ENCODE measurements at places on chromosomes 7 and 10.

DNA sequence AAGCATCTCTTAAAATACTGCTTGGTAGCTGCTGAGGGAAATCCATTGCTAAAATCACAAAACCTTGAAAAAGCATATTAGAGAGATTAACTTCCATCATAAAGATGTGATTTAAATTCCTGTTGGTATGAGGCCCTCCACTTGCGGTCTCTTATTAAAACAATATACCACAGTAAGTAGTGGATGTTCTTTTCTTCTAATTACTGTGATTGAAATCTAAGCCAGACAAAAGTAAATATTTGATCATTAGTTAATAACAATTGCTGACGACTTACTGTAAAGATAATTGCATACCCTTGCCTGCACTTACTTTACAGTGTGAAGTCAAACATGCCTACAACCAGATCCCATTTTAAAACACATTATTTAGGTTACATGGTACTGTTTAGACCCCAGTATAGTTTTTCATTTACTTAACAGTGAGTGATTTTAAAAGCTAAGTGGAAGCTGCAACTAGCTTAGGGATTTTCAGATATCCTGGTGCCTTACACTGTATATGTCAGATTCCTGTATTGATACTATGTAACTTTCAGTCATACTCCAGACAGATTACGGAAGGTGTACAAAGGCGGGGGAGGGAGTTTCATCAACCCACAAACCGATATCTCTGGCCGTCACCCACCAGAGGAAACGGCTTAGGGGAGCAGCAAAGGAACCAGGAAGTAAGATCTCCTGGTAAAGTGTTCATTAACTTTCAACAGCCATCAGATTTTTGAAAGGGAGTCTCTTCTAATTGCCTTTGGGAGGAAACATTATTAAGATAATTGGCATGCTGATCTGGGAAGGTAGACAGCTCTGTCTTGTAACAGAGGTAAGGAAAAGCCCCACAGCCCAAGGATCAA lies 986 bp downstream of the NRP1 start:
- no peak overlapping the region for H3K27ac ChIP-seq
- H3K36me3 ChIP-seq, result no peaks in the 10 kb centered on the region
- peak overlapping the region; percentile 67 for H3K4me3 ChIP-seq
- H3K4me1 ChIP-seq, result peaks cover 33% of the 10 kb centered on the region
- peaks cover 13% of the 10 kb centered on the region for H3K27me3 ChIP-seq

- H3K4me3 ChIP-seq, result no peak overlapping the region
- H3K27ac ChIP-seq, result no peak overlapping the region
- H3K4me1 ChIP-seq, result peaks cover 3% of the 10 kb centered on the region
- no peaks in the 10 kb centered on the region for H3K27me3 ChIP-seq
- DNase-seq, result no peak
- no peaks in the 10 kb centered on the region for H3K36me3 ChIP-seq
Measured at GRCh38 chr7:37833818-37834146, 14.6 kb upstream of the NME8 start.

- no peak overlapping the region for H3K4me3 ChIP-seq
- no peaks in the 10 kb centered on the region for H3K27me3 ChIP-seq
- DNase-seq, result no peak
Measured at GRCh38 chr10:63013755-63014154, 119.4 kb upstream of the NRBF2 start.

DNA sequence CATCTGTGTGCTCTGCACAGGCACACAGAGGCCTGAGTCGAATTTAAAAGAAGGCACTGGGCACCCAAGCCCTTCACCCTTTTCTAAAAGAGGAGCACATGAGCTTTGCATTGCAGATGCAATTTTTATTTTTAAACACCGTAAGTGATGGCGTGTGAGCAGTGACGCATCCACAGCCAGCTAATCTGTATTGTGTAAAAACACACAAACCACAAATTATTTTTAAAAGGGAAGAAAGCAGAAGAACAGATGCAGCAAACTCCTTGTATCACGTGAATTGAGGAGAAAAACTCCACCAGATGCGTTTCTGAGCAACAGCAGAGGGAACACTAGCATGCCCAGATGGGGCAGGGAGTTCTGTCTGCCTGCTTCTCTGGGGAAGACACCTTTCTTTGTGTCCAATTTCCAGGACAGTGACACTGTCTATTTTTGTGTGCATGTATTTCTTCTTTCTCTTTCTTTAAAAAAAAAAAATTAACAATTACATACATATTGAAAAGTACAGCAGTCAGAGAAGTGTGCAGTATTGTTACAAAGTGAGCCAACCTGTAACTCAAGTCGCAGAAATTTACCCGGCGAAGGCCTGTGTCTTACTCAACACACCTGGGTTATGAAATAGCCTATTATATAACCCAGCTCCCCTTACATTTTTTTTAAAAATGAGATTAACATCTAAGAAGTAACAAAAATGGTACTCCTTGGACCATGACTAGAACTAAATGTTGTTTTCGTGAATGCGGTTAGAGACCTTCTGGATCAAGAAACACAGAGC lies 39.2 kb downstream of the EEPD1 start:
- DNase-seq, result no peak
- no peaks in the 10 kb centered on the region for H3K27me3 ChIP-seq
- no peak overlapping the region for H3K27ac ChIP-seq
- no peaks in the 10 kb centered on the region for H3K4me1 ChIP-seq
- H3K36me3 ChIP-seq, result no peaks in the 10 kb centered on the region

DNA sequence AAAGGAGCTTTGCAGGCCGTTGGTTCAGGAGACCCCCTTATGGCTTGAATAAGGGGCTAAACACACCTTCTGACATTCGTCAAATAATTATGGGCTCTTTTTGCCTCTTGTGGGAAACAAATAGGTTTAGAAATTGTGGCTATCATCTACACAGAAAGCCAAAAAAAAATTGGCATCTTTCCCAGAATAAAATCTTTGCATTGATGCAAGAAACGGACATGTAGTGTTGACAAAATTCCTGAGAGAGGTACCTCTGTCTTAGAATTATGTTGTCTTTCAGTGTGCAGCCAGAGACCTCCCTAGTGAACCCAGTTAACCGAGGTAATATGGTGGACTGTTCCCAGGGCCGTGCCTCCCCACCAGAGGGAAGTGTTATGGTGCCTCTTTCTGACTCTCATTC lies 283.9 kb downstream of the SDHAF3 start:
- H3K27ac ChIP-seq, result no peak overlapping the region
- H3K4me3 ChIP-seq, result no peak overlapping the region
- no peaks in the 10 kb centered on the region for H3K4me1 ChIP-seq
- H3K36me3 ChIP-seq, result no peaks in the 10 kb centered on the region
- H3K27me3 ChIP-seq, result peaks cover 48% of the 10 kb centered on the region

GRCh38 chr10:51667678-51668335 lies 31.6 kb downstream of the CSTF2T start:
- no peak overlapping the region for H3K4me3 ChIP-seq
- no peak for DNase-seq
- H3K36me3 ChIP-seq, result no peaks in the 10 kb centered on the region
- H3K27me3 ChIP-seq, result 0 out of 2 replicates have a peak, but pooled peaks cover 4% of the 10 kb centered on the region
- no peaks in the 10 kb centered on the region for H3K4me1 ChIP-seq

DNA sequence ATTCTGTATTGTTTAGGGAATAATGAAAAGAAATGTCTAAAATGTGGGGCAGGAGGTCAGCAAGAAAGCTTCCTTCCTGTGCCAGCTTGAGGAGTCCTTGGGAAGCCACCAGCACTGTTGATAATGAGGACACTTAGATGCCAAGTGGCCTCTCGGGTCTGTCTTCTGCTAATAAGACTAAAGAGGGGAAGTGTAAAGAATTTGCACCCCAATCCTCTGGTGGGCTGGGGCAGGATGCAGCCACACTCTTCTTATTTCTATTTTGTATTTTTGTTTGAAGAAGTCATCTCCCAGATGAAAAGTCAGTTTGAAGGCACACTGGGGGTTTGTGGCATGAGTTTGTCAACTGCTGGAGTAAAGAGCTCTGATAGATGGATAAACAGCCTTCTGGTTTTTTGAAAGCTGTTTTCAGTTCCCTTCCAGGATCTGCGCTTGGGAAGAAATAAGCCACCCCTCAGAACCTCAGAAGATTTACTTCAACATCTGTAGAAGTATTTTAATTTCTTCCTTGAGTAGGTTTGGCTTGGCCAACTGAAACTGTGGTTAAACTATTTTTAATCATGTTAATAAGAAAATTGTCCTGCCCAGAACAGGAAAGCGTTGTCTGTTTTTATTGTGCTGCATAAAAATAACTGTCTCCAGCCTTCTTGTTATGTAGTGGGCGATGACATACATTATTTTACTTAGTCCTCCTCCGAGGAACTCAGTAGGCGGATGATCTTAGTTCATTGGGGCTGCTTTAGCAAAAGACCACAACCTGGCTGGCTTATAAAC lies 128.8 kb upstream of the GPR26 start:
- H3K27ac ChIP-seq, result no peak overlapping the region
- no peak overlapping the region for H3K4me3 ChIP-seq
- peaks cover 5% of the 10 kb centered on the region for H3K4me1 ChIP-seq

DNA sequence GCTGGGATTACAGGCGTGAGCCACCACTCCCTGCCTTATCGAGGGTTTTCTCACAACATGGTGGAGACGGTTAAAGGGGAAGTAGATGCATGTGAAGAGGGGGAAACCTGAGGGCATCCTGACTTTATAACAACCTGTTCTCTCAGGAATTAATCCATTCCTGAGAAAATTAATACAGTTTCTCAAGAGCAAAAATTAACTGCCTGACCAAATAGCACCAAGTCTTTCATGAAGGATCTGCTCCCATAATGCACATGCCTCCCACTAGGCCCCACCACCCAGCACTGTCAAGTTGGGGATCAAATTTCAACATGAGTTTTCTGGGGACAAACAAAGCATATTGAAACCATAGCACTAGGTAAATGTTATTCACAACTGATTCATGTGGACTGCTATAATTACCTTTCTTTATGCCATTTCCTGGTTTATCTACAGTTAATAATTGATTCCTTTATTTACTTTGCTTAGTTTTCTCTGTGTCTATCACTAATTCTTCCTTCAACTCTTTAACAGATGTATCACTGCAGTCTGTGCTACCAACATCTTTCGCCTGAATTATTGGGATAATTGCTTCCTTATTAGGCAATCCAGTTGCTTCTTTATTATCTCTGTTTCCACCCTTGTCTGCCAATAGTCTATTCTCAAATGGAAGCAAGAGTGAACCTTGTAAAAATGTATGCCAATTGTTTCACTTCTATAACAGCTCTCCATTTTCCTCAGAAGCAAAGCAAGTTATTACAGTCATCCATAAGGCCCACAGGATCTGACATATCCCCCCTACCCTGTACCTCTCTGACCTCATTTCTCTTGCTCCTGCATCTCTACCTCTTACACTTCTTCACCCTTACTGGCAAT lies 12.9 kb upstream of the MICU1 start:
- no peak overlapping the region for H3K27ac ChIP-seq
- no peak overlapping the region for H3K4me3 ChIP-seq
- no peaks in the 10 kb centered on the region for H3K36me3 ChIP-seq
- no peak for DNase-seq

DNA sequence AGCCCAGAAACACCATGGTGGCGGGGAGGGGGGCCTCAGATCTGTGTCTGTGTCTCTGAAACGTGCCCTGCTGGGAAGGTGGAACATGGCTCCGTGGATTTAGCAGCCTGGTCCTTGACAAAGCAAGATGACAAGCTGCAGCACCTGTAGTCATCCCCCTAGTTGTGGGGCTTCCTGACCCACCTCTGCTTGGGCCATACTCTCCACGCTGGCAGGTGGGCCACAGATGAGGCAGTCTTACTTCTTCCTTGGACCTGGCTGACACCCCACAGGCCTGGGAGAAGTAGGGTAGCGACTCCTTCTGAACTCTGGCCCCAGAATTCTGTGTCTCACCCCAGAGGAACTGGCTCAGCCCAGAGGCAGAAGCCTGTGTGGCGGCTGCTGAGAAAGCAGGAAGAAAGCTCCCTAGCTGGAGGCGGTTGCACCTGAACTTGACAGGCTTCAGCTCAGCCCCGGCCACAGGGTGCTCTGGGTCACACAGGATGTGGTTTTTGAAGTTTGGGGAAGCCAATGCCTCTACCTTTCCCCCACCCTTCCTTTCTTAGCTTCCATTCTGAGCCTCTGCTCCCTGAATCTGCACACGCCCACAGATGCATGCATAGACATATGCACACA lies 113.9 kb downstream of the ABLIM1 start:
- no peak overlapping the region for H3K27ac ChIP-seq
- no peaks in the 10 kb centered on the region for H3K36me3 ChIP-seq
- no peak for DNase-seq
- no peak overlapping the region for H3K4me3 ChIP-seq

- no peaks in the 10 kb centered on the region for H3K36me3 ChIP-seq
- H3K4me1 ChIP-seq, result peaks cover 3% of the 10 kb centered on the region
- H3K4me3 ChIP-seq, result no peak overlapping the region
- no peak for DNase-seq
- H3K27me3 ChIP-seq, result no peaks in the 10 kb centered on the region
Measured at GRCh38 chr7:73353243-73353642, 25.3 kb downstream of the FKBP6 start.

DNA sequence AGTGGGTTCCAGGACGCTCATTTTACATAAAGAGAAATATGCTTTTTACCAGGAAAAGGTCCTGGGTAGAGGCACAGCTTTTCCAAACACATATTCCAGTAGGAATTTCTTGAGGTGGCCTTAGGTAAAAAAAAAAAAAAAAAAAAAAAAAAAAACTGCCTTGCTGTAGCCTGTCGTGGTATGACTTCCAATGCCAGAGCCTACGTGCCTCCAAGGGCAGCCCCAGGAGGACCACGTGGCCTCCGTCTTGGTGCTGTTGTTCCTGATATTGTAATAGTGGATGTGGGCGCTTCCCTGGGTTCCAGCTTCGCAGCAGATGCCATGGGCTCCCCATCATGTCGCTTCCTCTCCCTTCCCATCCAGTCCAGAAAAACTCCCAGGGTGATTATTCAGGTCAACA lies 49.3 kb downstream of the PRKAG2 start:
- no peaks in the 10 kb centered on the region for H3K36me3 ChIP-seq
- H3K4me1 ChIP-seq, result no peaks in the 10 kb centered on the region
- DNase-seq, result no peak
- H3K27ac ChIP-seq, result no peak overlapping the region

- peaks cover 10% of the 10 kb centered on the region for H3K27me3 ChIP-seq
- no peaks in the 10 kb centered on the region for H3K4me1 ChIP-seq
- DNase-seq, result no peak
- H3K4me3 ChIP-seq, result no peak overlapping the region
Measured at GRCh38 chr10:7457478-7458316, 46.9 kb upstream of the SFMBT2 start.

DNA sequence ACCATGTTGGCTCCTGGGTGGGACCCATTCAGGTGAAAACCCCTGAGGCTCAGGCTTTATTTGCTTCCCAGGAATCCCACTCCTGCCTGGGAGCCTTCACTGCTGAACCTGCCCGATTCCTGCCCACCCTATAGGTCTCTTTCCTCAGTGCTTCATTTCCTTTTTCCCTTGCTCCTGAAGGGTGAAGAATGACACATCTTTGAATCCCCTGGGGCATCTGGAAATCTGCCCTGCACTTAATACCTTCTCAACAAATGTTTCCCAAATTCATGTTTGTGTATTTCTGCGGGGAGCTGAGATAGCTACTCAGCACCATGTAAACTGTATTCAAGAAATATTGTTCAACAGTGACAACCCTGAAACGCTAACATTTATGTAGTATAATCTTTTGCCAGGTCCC lies 10.3 kb upstream of the PCBD1 start:
- H3K36me3 ChIP-seq, result no peaks in the 10 kb centered on the region
- no peak overlapping the region for H3K27ac ChIP-seq
- no peaks in the 10 kb centered on the region for H3K4me1 ChIP-seq
- H3K4me3 ChIP-seq, result no peak overlapping the region
- no peak for DNase-seq

GRCh38 chr10:113780681-113781250 lies 29.3 kb downstream of the PLEKHS1 start:
- H3K4me3 ChIP-seq, result no peak overlapping the region
- no peaks in the 10 kb centered on the region for H3K4me1 ChIP-seq
- DNase-seq, result no peak
- H3K36me3 ChIP-seq, result no peaks in the 10 kb centered on the region
- peaks cover 13% of the 10 kb centered on the region for H3K27me3 ChIP-seq
